ENCODE measurements at places on chromosomes 7 and 10.

DNA sequence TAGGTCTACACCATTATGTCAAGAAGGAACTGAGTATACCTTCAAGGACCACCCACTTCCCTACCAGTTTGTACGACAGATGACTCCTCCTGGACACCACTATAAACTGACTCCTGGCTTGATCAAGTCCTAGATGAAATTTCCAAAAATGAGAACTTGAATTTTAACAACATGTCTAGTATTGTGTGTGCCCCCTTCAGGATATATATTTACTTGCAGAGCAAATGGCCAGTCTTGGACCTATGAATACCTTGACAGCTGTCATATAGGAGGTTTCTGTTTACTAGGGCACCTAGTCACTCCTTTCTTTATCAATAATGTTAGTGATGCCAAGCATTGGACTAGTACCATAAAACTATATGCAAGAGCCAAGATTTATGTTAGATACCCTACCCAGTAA, 94.1 kb upstream of the TMEM26 start:
- no peak for DNase-seq

DNA sequence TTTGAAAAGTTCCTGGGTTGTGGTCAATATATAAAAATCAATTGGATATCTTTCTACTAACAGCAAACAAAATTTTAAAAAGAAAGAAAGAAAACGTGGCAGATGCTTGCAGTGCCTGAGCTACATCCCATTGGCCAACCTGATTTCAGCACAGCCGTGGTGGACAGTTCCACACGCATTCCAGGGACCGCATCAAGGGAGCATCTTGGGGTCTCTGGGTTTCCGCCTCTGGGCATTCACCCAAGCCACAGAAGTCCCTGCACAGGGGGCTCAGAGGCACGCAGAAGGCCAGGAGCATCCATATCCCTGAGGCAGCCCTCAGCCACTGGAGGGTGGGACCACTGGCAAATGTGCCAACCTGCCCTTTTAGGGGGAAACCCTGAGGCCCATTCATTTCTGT, 254.5 kb upstream of the RNF32 start:
- DNase-seq, result no peak

- no peak for DNase-seq
Observed at GRCh38 chr10:43253461-43254198, 13.2 kb downstream of the RASGEF1A start.

- DNase-seq, result no peak
Observed at GRCh38 chr7:90999989-91000979, 263.9 kb upstream of the FZD1 start.

DNA sequence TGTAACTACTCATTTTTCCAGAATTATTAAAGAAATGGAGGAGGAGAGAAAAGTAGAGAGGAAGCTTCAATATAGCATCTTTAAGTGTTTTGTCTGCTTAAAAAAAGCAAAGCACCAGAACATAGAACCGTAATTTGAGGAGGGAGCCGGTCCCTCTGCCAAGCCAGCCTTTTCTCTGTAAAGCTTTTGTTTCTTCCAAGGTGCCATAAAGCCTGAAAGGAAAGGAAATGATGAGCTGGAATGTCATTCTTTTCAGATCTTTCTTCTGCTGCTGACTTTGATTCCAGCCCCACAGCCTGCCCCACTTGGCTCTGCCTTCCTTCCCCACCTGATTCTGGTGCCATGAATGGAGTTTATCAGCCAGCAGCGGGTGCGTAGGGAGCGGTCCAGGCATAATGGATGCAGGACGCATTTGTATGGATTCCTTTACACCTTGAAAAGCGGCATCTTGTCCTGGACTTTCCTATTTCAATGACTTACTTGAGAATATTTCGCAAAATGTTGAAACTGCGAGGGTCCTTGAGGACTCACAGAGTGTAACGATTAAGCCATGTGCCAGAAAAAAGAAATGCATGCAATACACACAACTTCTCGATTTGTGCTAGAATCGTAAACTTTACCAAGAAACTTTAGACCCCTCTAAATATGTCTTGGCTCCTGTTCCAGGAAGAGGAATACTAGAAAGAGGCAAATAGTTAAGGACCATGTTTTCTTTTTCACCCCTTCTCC, 569.5 kb upstream of the MGMT start:
- DNase-seq, result no peak

DNA sequence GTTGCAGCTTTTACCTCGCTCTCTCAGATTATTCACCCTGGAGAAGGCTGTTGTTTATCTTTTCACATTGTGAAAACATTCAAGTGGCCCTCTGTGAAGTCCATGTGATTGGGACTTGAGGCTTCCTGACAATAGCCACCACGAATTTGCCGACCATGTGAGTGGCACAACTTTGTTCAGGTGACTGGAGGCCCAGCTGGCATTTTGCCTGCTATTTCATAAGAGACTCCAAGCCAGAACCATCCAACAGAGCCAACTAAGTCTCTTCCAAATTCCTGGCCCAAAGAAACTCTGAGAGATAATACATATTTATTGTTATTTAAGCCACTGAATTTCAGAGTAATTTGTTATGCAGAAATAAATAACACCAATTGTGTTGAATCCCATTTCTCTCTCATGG, 38.2 kb upstream of the CCSER2 start:
- no peak for DNase-seq

DNA sequence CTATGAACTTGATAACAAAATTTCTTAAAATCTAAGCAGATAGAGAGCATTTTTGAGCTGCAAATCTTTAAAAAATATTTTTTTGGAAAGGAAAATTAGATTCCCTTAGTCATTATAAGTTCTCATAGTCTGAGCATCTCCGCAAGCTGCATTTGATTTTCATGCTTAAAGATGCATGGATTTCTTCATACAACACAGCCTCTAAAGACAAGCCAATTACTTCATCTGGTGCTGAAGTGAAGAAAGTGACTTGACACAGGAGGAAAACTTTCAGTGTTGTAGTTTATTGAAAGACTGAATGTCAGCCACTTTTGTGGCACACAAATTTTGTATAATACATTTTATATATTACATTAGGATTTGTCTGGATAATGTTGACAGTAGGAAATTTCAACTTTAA, 22.5 kb downstream of the SEMA3D start:
- DNase-seq, result no peak

DNA sequence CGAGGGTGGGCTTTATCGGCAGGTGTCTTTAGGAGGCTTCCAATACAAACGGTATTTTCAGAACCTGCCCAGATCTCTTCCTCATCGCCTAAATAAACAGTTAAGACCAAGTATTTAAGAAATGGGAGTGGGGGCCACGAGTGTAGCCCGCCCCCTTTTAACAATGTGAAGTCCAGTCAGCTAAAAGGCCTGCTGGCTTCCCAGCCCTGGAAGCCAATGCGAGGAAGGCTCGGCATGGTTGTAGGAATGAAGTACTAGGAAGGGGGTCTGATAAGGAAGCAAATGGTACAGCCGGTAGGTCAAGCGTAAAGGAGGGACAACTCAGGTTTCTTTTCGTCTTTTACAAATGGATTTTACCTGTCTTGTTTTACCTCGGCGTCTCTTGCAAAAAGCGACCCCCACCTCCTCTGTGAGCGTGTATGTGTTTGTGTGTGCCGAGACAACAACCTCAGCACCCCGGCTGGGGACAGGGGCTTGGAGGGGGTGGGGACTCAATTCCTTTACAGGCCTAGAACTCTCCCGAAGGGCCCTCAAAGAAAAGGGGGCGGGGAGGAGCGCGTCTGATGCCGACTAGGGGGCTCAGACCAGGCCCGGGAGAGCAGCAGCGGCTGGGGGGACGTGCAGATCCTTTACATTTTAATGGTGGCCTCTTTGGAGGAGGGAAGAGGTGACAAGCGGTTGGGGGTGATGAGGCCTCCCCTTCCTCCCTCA, 147.6 kb downstream of the GPR85 start:
- peak; percentile 47 for DNase-seq

GRCh38 chr7:67625257-67625737, 628.7 kb downstream of the TYW1 start:
- DNase-seq, result peak; percentile 65

DNA sequence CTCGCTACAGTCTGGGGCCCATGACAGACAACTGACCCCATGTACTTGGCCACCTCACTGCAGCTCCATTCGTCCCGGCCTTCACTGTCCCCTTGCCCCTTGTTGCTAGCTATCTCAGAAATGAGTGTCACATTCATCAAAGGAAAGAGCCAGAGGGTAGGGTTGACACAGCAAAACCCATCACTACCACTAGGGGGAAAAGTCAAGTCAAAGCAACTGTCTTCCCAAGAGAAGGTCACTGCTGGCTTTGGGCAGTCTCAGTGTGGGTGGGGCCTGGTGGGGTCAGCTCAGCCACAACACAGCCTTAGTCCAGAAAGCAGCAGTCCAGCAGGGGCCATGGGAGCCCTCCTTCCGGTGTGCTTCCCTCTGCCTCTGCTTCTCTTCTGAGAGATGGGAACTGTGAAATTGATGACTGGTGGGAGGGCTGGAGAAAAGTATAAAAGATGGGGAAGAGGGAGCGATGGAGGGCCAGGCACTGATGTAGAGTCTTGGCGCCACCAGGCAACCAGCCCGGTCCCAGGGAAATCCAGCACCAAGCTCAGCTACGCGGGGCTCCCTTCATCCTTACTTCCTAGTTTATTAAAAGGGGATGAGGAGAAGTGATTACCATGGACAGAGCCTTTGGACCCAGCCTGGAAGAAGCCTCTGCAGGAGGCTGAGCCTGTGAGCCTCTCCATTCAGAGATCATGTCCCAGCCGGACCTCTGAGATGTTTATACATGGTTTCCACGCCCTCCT, 58.0 kb downstream of the PLXNA4 start:
- DNase-seq, result no peak

DNA sequence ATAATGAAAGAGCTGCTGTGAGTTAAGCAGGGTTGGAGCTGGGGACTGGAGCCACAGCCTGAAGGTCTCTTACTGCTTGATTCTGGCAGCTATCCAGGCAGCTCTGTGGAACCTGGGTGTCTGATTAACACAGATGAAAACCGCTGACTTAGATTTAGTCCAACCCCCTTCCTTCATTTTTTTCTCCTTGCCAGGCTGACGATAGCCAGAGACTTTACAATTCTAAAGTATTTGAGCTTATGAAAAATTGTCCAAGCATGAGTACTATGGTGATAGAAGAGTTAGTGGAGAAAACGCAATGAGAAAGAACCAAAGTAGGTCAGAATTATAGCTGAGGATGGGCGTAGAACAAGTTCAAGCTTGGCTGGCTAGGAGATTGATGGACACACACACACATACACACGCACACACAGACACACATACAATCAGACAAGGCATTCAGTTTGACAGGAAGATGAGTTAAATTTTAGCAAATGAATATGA, 13.5 kb upstream of the GPR85 start:
- DNase-seq, result peak; percentile 63

DNA sequence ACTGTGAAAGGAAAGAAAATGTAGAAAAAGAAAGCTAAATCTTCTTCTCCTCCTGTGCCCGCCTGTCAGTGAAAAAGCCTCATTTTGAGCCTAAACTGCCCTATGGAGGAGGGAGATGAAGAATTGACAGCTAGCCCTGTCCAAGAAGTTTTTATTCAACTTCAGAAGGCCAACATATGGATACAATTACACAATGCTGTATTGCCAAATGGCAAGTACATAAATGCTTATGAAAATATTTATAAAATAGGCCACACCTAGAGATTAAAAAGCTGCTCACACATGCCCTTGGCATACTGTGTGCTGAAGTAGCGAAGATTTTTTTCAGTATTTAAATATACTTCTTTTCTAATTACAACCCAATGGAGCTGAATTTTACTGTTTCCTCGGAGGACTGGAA, 65.1 kb upstream of the NEBL start:
- DNase-seq, result no peak

DNA sequence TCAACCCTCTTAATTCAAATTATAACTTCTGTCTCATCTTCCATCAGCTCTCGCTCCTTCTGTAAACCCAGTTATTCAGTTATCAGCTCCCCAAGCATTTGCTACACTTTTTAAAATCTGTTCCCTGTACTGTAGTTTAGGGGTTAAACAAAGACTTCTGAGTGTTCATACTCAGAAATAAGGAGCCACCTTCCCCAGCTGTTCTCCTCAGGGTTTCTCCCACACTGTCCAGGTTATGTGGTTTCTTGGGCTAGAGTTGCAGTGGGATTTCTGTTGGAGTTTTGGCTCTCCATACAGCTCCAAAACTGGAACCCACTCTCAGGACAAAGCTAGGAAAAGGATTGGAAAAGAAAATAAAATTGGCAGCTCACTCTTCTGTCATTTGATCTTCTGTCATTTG, 20.8 kb downstream of the NHLRC2 start:
- DNase-seq, result no peak

DNA sequence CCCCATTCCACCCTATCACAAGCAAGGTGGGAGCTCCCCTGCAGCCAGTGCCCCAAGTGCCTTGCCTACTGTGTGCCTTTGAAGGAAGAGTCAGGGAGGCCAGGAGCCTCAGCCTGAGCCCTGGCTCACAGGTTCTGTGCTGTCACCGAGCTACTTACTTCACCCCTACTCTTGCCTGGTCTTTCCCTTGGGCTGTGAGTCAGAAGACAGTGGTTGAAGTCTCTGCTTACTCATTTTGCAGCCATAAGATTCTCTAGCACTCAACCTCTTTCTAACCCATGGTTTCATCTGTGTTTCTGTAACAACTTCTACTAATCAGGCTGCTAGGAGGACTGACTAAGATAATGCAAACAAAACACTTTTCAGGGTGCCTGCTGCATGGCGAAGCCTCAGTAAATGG, 114.5 kb downstream of the PLCE1 start:
- DNase-seq, result no peak

GRCh38 chr7:91168871-91169829, 95.1 kb upstream of the FZD1 start:
- no peak for DNase-seq

- peak; percentile 15 for DNase-seq
Observed at GRCh38 chr10:123559066-123559822, 106.9 kb upstream of the GPR26 start.

DNA sequence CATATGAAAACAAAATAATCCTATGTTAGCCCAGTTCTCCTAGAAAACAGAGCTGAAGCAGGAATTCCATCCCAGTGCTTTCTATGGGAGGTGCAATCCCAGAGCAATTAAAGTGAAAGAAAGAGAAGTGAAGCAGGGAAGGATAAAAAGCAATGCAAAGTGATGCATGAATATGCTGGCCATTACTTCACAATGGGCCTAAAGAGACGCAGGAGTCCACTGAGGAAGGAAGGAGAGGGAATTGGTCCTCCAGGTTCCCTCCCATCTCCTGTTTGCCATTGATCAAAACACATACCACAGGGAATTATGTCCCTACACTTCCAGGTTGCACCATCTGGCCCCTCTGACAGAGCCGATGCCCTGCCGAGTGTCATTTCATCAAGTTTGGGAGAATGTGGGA, 392.2 kb upstream of the NFE2L3 start:
- peak; percentile 47 for DNase-seq

DNA sequence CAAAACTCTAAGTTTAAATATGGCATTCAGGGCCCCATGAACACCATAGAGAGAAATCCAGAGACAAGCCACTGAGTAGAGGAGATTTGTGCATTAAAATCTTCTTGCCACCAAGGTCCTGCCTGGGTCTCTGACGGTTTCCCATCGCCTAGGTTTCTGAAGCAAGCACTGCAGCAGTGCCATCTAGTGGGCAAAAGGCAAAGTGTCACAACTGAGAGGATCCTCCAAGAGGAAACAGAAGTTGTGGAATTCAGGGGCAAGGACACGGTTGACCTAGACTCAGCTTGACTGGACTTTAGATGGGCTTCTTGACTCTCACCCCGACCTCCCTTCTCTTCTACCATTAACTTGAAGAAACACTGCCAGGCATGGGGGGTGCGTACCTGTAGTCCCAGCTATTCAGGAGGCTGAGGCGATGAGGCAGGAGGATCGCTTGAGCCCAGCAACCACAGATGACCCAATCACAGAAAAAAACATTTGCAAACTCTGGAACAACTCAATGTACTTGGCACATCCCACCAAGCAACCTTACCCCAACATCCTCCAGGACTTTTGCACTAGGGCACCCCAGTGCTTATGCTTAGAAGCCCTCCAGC, 604.1 kb downstream of the GALNT17 start:
- peak; percentile 52 for DNase-seq

GRCh38 chr10:122127943-122128342, 139.0 kb downstream of the TACC2 start:
- DNase-seq, result no peak
